ENCODE measurements at places on chromosomes 16 and 17.

DNA sequence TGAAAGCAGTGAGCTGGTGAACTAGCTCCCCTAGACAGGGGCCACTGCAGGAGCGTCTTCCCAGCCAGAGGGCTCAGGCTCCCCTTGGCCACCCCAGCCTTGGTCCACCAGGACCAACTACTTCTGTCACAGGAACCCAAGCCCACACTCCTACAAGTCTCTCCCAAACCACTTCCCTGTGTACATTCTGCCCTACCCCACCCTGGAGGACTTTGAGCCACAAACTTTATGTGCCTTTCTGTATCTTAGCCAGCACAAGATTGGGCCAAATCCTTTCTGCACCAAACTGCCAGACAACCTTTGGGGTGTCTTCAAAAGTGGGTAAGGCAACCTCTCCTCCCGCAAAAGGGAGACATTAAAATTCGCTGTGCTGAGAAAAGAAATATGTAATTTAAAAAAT, 31.6 kb downstream of the EFCAB5 start:
- DNase-seq: no peak

- DNase-seq: no peak
Observed at GRCh38 chr17:7502987-7503386, 18.8 kb downstream of the POLR2A start.

DNA sequence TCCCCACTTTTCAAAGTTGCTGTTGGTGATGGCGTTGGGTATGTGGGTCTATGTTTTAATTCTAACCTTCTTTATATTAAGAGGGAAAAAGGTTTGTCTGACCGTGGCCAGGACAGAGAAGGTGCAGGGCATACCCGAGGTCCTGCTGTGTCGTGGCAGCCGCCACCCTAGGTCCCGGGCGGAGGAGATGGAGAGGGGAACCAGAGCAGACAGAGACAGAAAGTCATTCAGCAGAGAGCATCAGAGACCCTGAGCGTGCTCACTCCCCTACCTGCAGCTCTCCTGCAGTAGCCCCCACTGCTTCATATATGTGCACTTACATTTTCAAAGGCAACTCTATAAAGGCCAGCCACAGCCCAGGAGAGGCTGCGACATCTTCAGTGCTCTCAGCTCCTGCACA, 327.2 kb upstream of the TNRC6C start:
- no peak for DNase-seq

GRCh38 chr17:57819285-57819684, 30.6 kb downstream of the MRPS23 start:
- DNase-seq: peak; percentile 97

DNA sequence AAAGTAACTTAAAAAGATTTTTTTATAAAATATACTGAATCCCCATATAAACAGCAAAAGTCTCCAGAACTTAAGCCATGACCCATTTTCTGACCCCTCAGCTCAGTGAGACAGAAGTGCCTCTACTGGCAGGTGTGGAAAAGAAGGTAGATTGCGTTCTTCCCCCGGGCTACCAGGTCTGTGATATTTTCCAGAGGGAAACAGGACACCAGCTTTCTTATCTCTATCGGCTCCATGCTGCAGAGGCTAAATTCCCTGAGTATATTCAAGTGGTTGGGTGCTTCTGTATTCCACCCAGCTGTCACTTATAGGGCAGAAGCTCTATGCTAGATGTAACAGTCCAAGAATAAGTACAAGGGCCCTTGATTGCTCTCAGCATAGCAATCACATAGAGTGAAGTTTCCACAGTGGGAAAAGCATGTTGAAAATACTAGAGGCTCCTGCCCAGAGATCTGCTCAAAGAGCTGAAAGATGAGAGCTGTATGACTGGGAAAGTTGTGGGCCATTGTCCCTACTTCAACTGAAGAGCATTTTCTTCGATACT, 687.3 kb downstream of the CDH11 start:
- DNase-seq: no peak

- DNase-seq: no peak
Observed at GRCh38 chr17:10198509-10199249, at the start of gene GAS7. Gene GAS7, minus strand, starts transcription at chr17:10198606.

GRCh38 chr17:68319410-68320162, 28.3 kb downstream of the ARSG start:
- no peak for DNase-seq

- DNase-seq: no peak
Observed at GRCh38 chr16:64865069-64865696, 256.7 kb downstream of the CDH11 start.

DNA sequence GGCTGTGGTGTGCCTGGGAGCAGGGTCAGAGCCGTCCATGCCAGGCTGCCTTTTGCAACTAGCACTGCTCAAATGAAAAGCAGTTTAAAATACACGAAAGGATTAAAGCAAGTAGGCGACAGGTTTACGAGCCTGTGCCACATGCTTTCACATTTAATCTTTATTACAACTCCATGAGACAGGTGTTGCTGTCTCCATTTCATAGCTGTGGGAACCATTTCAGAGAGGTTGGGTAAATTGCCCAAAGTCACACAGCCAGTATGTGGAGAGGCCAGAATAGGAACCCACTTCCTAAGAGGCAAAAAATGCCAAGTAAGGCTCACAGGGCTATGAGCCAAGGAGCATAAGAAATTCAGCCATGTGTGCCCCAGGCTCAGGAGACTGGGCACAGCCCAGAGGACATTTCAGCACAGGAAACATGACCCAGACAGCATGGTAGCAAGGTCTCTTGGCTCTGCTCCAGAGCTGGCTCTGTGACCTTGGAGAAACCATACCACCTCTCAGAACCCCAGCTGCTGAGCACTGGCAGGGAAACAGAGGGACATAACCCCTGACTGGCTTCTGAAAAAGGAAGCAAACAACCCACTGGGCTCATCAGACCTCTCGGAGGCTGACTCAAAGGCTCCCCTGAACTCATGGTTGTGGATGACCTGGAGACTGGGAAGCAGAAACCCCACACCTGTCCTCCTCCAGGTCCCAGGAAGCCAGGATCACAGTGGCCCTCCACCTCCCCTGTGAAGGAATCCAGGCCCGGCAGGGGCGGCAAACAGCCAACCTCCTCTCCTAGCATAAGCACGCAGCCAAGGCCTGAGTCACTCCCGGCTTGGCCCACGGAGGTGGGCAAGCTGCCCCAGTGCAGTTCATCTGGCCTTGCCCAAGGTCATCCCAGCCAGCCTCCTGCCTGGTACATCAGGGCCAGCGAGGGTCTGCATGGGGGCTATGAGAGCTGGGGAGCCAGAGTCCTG, 40.3 kb upstream of the MRPS23 start:
- peak; percentile 94 for DNase-seq

DNA sequence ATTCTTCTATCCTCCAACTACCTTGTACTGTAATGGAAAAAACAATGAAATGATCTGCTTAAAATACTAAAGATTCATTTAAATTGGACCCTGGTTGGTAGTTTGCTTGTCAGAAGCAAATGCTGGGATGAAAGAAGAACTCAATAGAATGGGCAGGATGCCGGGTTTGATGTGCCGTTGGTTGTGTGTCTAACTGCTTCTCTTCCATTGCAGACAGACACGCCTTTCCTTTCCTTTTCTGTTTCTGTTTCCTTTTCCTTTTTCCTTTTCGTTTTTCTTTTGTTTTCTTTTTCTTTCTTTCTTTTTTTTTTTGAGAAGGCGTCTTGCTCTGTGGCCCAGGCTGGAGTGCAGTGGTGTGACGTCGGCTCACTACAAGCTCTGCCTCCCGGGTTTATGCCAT, 64.6 kb downstream of the PLCG2 start:
- no peak for DNase-seq

Data from kidney tubule cell (primary cell).